CD4-positive, alpha-beta T cell treated with Interleukin-4 for 4 hours (primary cell): ENCODE measurements at places on chromosomes 7 and 10.

DNA sequence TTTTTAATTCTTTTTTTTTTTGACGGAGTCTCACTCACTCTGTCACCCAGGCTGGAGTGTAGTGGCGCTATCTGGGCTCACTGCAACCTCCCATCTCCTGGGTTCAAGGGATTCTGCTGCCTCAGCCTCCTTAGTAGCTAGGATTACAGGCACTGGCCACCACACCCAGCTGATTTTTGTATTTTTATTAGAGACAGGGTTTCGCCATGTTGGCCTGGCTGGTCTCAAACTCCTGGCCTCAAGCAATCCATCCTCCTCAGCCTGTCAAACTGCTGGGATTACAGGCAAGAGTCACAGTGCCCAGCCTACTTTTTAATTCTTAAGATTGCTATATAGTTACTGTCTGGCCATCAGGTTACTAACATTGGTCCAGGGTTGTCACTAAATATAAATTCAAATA is 59.6 kb downstream of the ZNF277 start:
- no peak for DNase-seq

DNA sequence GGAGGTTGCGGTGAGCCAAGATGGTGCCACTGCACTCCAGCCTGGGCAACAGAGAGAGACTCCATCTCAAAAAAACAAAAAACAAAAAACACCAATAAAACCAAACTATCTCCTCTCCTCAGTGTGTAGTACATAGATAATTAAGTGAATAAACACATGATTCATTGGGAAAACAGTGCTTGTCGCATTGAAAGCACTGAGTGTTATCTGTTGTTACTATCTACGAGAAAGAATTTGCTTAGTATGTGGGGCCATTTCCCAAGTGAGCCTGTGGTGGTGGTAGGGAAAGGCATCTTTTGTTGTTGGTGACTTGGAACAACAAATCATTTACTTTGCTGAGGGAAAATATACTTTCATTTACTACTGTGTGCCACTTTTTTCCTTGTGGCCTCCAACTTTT is 42.6 kb downstream of the RSBN1L start:
- no peak for DNase-seq

GRCh38 chr10:30386801-30387588 is 37.9 kb upstream of the MTPAP start:
- DNase-seq: no peak

- no peak for DNase-seq
These were observed 65.4 kb downstream of the MRPL32 start for GRCh38 chr7:42997611-42998010.

DNA sequence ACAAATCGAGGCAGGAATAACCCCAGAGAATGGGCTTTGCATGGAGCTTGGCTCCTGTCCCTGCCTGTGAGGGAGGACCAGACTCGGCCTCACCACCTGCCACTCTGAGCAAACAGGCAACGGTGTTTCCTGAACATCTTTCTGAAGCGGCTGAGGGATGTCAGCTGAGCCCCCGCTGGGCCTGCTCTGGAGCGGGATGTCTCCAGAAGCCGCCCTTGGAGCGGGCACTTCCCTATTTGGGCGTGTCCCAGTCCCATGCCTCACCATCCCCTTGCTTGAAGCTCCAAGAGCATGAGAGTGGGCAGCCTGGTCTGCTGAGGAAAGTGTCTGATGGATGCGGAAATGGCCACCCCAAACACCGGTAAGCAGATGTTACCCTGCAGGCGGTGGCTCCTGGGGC is 10.2 kb downstream of the ALKBH4 start:
- no peak for DNase-seq

DNA sequence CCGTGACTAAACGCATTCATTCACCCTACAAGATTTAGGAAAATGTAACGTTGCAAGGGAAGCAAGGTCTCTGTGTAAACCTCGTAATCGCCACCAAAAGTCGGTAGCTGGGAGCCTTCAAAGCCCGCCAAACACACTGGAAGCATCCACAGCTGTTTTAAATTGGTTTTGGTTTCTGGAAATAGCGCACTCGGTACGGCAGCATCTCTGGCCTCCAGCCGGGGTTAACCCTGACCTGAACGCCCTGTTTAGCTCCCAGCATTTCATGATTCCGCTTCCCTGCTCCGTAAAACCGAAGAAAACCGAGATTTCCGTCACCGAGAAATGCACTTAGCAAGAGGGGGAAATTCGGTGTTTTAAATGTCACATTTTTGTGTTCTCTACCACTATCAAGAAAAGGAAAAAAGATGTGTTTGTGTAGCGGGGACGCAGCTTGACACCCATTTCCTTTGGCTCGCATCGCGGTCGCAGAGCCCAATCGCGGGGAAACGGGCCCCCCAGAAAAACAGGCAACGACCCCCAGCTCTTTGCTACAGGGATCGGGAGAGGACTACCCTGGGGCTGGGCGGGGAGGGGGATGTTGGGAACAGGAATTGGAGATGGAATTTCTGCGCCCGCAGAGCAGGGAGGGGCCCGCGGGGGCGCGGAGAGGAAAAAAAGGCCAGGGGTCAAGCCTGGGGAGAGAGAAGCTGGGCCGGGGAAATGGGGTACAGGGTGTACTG is 646 bp downstream of the SGCE start:
- no peak for DNase-seq

DNA sequence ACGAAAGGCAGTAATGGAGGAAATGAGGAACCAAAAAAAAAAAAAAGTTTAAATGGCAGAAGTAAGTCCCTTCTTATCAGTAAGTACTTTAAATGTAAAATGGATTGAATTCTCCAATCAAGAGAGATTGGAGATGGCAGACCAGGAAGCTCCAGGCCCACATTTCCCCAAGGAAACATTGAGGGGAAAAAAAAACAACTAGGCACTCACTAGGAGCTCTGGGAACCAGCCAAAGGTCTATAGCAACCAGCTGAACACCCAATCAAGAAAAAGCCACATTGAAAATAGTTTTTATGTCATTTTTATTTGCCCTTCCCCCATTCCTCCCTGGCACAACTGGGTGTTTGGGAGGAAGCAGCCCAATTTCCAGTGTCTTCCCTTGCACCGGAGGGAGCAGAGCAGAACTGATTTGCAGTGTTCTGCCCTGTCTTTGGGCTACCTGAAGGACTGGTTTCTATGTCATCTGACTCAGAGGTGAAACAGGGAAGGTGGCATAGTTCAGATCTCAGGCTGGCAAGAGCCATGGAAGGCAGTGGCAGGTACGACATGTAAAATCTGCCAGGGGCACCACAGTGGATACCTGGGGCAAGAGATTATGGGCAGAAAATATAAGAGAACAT is 121.9 kb downstream of the SMURF1 start:
- no peak for DNase-seq

GRCh38 chr7:78175330-78176100 is 376.9 kb downstream of the PHTF2 start:
- no peak for DNase-seq

GRCh38 chr7:130180571-130181262 is 24.5 kb downstream of the TMEM209 start:
- DNase-seq: no peak

DNA sequence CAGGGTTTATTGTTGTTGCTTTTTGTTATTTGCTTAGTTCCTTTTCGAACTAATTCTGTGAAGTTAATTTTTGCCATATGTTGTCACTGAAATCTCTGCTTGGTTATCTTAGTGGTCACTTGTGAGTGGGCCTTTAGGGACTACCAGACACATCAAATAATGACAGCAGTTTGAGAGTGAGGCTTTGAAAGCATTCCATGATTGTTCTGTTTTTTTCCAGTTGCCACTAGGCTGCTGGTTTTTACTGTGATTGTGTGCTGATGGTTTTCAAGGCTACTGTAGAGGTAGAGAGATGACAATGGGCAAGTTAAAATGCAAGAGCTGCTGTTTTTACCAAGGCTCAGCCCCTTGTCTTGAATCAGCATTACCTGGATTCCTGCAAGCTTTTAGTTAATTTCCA is 20.0 kb downstream of the SEPTIN7 start:
- DNase-seq: no peak

DNA sequence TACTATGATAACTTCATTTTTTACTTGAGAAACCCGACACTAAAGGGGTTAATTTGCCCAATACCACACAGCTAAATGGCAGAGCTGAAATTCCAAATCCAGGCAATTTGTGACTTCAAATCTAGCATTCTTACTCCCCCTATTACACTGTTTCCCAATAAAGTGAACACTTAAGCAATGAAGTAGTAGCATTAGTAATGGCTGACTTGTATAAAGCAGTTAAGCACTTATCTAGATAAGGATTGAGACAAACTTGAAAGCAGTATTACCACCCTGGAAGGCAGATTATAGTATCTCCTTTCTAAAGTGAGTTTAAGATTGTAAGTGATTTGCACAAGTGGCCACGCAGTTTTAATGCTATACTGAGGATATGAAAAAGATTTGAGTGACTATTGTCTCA is 39.3 kb downstream of the WASL start:
- DNase-seq: no peak

DNA sequence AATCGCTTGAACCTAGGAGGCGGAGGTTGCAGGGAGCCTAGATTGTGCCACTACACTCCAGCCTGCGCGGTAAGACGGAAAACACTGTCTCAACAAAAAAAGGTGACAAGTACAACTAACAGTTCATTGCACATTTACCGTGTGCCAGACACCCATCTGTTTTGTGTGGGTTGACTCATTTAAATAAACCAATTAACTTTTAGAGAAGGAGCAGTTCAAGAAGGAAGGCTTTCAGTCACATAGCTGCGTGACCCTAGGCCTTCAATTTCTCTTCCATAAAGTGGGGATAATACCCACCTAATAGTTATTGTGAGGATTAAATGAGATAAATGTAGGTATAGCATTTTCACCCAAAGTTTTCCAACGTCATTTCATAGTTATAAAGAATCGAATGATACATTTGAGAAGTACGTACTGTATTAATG is 52.3 kb upstream of the KDM7A start:
- DNase-seq: peak; percentile 69
